Stimulated activated CD8-positive, alpha-beta memory T cell treated with anti-CD3 and anti-CD28 coated beads, Interleukin-4, amount 100 ng/mL, for 24 hours (primary cell): ENCODE measurements at places on chromosomes 5 and 9.
A peak's percentile ranks its signal among the peaks of the same experiment; 100 is the strongest.

GRCh38 chr9:87442451-87442850, 55.2 kb upstream of the DAPK1 start:
- no peak for DNase-seq

DNA sequence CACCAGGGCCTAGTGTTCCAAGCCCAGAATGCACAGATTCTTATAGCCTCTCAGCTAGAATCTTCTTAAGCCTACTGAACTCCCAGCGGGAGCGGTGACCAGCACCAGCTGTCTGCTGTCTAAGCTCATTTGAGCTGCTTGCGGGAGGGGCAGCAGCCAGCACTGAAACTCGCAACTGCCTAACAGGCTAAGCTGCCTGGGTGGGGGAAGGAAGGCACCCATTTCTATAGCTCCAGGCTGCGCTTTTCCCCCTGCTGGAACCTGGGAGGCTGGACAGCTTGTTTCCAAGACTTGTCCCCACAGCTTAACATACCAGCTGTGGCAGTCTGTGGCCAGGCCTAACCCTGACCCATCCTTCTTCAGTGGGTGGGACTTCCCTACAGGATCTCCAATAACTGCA, 512.9 kb downstream of the EFNA5 start:
- DNase-seq, result no peak

DNA sequence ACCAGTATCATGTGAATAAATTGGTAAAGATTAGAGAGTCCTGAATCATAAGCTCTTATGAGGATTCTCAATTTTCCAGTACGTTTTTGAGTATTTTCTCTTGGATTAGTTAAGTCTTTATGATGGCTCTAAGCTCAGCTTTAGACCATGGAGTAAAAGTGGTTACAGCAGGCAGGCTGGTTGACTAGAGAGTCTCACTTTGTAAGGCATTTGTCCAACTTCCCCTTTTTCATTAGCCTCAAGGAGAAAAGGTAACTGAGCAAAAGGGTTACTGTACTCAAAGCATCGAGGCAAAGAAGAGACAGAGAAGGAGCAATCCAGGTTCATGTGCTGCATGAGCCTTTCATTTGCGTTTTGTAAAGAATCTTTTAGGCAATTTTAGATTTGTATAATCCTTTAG, 8.5 kb downstream of the NOP16 start:
- no peak for DNase-seq

GRCh38 chr9:6852243-6852963, 94.6 kb downstream of the KDM4C start:
- no peak for DNase-seq

DNA sequence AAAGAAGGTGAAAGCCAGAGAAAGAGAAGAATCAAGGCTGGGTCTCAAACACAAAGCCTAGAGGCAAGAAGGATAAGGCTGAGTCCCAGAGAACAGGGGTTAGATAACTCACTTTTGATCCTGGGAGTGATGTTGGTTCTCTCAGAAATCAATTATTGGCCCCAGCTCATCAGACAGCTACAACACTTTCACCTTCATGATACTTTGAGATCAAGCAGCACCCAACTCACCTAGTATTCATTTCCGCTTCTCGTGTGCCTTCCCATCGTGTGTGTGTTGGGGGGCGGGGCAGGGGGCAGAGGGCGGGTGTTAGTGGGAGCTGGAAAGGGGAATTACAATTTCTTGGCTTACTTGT, 92.2 kb upstream of the RAD23B start:
- no peak for DNase-seq

DNA sequence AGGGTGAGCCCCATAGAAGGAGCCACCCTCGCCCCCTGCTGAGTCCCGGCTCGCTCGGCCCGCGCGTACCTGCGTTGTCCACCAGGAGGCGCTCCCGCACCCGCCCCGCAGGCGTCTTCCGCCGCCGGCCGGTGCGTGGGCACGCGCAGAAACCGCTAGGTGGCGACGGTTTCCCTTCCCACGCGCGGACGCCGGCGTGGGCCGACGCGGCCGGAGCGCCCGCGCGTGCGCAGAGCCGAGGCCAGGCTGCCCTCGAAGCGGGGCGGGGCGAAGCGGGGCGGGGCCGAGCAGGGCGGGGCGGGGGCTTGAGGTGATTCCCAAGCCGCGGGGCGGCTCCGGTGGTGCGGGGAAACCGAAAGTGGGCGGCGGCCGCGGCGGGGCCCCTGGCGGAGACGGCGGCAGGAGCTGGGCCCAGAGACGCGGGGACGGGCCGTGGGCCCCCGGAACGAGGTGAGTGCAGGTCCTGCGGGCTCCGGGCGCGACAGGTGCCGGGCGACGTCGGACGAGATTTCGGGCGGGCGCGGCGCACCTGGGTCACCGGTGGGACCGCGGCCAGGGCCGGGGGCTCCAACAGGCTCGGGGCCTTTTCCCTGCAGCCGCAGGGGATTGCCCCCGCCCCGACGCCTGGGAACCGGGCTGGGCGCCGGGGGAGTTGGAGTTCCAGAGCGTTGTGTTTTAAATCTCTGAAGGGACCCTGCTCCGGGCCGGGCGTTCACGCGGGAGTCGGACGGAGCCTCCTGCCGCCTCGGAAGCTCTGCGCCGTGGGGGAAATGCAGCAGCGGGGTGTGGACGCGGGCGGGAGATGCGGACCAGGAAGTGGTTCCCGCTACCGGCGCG, at the start of gene TDRD7:
TSS of gene TDRD7 (plus strand) at position 308 of the 837 bp plus-strand sequence. CDS start 16,370 bp downstream, outside the sequence.
- DNase-seq, result peak; percentile 86

- DNase-seq, result no peak
Observed at GRCh38 chr5:15902066-15902465, 277.5 kb downstream of the MARCHF11 start.

DNA sequence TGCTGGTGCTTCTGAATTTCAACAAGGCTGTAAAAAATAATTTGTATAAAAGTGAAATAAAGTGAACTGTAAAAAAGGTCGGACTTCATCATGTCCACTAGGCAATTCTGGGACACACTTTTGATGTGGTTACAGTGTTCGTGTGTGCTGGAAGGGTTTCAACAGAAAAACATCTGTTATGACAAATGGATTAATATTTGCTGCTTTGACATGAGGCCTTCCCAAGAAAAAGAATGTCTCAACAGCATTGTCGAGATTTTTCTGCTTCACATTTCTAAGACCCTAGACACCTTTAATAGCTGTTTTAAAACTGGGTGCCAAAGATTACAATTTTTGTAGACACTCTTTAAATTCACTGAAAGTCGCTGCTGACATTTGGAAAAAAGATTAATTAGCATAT, 216.6 kb downstream of the SLC12A2 start:
- DNase-seq, result no peak

DNA sequence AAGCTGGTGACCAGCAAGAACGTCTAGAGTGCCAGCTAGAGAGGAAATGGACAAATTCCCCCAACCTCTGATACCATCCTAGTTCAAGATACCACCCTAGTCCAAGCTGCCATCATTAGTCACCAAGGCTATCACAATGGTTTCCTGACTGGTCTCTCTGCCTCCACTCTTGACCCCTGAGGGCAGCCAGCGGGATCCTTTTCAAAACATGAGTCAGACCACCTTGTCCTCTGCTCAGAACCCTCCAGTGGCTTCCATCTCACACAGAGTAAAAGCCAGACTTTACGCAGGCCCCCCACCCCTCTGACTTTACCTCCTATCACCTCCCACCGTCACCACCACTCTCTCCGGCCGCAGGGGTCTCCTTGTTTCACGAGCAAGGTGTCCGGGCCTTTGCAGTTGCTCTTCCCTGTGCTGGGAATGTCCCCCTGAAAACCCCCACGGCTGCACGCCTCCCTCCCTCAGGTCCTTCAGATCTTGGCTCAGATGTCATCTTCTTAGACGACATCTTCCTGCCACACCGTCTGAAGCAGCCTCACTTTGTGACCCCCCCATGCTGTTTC, 42.2 kb upstream of the FBXW11 start:
- no peak for DNase-seq

- no peak for DNase-seq
Observed at GRCh38 chr5:15499528-15500324, at the start of gene FBXL7. Gene FBXL7 (plus strand): TSS chr5:15500180.

DNA sequence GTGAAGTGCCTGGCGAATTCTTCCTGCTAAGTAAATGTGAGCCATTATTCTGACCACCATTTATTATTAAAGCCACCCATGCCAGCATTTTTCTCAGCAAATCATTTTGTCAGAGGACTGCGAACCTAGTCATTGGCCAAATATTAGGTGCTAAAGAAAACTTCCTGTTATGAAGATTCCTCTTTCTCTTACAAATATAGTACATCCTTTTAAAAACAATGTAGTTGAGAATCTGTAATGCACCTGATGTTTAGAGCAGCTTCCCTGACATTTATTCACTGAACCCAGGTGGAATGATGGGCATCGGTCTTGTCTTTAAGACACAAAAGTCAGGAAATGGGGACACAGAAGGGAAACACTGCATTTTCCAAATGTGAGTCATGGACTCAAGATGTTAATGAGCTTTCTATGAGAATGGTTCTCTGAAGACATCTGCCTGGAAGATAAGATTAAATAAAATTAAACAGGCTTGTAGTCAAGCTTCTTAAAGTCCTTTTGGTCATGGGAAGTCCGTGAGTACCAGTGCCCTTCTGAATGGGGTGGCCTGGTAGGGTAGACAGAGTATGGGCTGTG, 290.6 kb downstream of the FBXL7 start:
- no peak for DNase-seq

GRCh38 chr9:656926-657568, 184.4 kb upstream of the DMRT1 start:
- no peak for DNase-seq

DNA sequence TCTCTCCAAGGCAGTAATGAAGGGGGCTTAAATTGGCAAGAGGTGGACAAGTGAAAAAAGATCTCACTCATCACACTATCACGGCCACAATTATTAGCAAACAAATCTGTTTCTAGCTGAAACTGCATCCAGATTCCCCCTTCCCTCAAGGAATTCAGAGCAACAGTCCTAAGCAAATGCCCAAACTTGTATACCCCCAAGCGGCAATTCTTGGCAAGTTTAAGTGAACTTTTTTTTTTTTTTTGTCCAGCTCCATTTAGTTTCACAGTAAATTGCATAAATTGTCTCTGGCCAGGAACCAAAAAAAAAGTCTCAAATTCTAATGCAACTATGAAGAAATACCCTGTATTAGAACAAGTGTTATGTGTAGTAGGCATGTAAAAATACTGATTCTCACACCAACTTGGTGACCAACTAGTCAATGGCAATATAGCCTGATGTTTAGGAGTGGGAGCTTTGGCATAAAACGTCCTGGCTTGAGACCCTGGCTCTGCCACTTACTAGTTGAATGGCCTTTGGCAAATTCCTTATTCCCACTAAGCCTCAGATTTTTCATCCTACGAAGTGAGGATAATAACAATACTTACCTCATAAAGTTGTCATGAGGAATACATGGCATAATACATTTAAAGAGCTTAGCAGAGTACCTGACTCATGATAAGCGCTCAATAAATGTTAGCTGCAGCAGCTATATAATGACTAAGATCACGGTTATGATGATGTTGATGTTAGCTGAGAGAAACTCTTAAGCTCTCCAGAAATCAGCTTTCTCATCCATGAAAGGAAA, 193.2 kb downstream of the ADAMTSL1 start:
- DNase-seq, result no peak

DNA sequence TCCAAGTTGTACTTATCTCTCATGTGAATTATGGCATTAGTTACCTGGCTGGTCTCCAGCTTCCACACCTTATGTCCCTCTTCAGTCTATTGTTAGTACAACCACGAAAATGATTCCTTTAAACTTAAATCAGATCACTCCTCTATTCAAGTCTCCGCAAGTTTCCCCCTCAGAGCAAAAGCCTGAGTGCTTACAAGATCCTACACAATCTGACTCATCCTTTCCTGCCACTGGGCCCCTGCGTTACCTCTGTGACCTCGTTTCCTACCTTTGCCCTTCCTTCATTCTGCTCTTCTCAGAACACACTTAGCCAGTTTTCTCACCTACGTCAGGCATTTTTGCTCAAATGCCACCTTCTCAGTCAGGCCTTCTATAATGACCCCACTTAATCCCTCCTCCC, 45.1 kb upstream of the GLIS3 start:
- peak; percentile 11 for DNase-seq

GRCh38 chr5:180043377-180043776, 28.2 kb downstream of the RNF130 start:
- DNase-seq, result no peak

GRCh38 chr9:107142430-107142829, 140.6 kb upstream of the RAD23B start:
- DNase-seq, result no peak

DNA sequence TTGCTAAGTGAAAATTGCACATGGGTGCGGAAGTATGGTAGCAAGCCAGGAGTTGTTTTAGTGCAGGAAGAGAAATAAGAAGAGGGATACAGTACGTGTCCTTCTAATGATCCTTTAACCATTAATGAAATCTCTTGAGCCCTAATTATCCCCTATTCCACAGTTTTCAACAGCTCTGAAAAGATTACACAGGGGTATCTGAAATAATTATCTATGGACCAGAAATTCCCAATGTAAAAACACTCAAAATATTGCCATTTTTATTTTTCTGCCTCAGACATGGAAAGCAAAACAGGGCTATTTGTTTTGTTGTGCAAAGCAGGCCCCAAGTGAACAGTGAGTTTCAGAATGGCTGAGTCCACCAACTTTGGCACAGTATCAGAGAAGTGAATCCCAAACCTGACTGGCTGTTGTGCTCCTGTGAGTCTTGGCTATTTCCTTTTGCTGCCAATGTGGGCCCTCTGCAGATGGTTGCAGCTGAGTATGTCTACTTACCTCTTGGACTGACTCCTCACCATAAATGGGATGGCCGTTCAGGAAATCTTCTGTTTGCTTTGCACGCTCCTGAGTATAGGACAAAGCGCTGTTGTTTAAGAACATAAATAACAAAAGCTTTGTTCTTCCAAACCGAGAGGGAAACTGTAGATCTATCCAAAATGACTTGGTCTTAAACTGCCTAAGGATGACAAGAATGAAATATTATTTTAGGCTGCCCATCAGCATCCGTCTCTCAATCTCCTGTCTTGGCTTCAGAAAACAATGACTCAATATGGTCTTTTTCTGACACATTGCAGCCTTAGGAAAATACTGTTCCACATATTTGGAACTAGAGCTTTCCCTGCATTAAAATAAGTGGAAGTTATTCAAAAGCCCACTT, 204.1 kb downstream of the DEPDC1B start:
- no peak for DNase-seq

- no peak for DNase-seq
Observed at GRCh38 chr5:23649594-23649993, 142.2 kb downstream of the PRDM9 start.

DNA sequence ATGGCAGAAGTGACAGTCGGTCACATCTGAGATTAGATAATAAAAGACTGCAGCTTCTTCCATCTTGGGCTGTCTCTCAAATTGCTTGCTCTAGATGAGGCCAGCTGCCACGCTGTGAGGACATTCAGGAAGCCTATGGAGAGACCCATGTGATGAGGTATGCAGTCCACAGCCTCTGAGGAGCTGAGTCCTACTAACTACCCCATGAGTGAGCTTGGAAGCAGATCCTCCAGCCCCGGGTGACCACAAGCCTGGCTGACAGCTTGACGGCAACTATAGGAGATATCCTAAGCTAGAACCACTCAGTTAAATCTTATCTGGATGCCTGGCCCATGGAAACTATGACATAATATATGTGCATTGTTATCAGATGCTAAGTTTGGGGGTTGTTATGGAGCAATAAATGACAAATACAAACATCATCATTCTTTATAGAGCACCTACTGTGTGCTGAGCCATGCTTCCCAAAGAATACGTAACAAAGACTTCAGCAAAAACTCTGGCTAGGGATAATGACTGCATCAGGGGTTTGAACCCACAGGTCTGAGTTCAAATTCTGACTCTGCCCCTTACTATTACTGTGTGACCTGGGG, 26.7 kb downstream of the KCNV2 start:
- no peak for DNase-seq
